Karpas-422 (cell line): ENCODE measurements at places on chromosomes 16 and 17. TPM values are rescaled to one million over a fixed set of nuclear protein-coding genes. Genes with fewer than 3 reads are reported as not detected.

Gene APOBR
- 0.18 and 0.41 TPM in 2 replicates for total RNA-seq

Gene CLDN6
- not detected in 2 replicates for total RNA-seq

Gene PLXDC1
- not detected in 2 replicates for total RNA-seq

Gene UNKL
- total RNA-seq = 9.8 and 20.8 TPM in 2 replicates

Gene SHISA9
- not detected in 2 replicates for total RNA-seq

Gene TEX19
- 0.34 and 2.3 TPM in 2 replicates for total RNA-seq

Gene CDH1
- not detected in 2 replicates for total RNA-seq

Gene HOXB6
- total RNA-seq = 0.48 and 0.65 TPM in 2 replicates

- peak; percentile 86 for DNase-seq
Observed at GRCh38 chr17:16215965-16216316, 607 bp upstream of the NCOR1 start.

GRCh38 chr16:10932959-10933710 lies 9.1 kb downstream of the DEXI start:
- DNase-seq = peak; percentile 54

DNA sequence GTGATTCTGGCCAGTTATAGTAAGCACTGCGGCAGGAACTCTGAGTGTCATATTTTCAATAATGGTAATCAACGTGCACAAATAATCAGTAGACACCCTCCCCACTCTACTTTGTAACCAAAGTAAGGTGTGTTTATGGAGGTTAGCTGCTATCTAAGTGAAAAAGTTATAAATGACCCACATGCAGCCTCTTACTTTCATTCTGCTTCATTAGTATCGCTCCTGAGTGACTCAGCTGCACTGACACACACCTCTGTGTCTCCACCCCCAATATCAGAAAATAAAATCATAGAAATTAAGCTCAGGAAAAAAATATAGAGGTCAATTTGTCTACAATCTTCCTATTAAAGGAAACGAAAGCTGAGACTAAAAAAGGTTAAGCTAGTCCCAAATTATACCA lies 64.1 kb upstream of the TRAP1 start:
- DNase-seq = no peak

- DNase-seq = peak; percentile 75
Observed at GRCh38 chr16:71895679-71896365, 491 bp downstream of the IST1 start.

Gene NDRG4
- 11.9 and 37.3 TPM in 2 replicates for total RNA-seq

Gene COX10
- total RNA-seq = 24.2 and 34.5 TPM in 2 replicates

Gene TAT
- not detected in 2 replicates for total RNA-seq

Gene SLFN14
- 0.11 TPM in 1 of 2 replicates, not detected in the other for total RNA-seq

DNA sequence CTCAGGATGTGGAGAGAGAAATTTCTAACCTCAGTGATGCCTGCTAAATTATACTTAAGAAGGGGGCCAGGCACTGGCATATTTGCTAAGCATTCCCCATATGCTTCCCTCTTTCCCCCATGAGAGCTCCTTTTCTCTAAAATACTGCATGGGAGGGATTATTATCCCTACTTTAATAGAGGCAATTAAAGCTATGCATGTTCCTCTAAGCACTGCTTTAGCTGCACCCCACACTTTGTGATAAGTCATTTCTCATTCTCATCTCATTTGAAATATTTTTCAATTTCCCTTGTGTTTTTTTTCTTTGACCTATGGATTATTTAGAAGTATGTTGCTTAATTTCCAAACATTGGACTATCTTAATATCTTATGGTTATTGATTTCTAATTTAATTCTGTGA lies 72.1 kb upstream of the CIBAR2 start:
- DNase-seq = no peak

Gene MYO18A
- total RNA-seq = 16.4 and 54.6 TPM in 2 replicates
